Body of pancreas (tissue), 4 donors: ENCODE measurements at places on chromosomes 4 and X.

GRCh38 chrX:24862343-24862742, 153.4 kb downstream of the ARX start:
- DNase-seq = no peak
- H3K27ac ChIP-seq = no peak overlapping the region
- no peaks in the 10 kb centered on the region for H3K27me3 ChIP-seq

DNA sequence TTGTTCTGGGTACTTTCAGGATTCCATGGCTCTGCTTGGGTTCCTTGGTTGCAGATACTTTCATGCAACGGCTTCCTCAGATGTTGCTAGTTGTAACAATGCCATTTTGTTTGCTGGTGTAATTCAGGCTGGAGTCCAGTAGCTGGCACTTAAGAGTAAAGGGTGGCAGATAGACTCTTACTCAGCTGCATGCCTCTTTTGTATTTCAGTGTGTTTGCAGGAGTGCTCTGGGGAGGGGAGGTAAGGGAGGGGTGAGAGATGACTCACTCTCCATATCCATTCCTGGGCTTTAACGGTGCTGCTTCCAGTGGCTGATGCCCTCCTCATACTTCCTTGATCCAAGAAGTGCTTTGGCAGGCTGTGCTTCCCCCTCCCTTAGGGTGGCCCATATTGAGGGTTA, 155.2 kb downstream of the ZNF330 start:
- H3K27me3 ChIP-seq = no peaks in the 10 kb centered on the region
- no peaks in the 10 kb centered on the region for H3K36me3 ChIP-seq
- H3K27ac ChIP-seq = no peak overlapping the region

DNA sequence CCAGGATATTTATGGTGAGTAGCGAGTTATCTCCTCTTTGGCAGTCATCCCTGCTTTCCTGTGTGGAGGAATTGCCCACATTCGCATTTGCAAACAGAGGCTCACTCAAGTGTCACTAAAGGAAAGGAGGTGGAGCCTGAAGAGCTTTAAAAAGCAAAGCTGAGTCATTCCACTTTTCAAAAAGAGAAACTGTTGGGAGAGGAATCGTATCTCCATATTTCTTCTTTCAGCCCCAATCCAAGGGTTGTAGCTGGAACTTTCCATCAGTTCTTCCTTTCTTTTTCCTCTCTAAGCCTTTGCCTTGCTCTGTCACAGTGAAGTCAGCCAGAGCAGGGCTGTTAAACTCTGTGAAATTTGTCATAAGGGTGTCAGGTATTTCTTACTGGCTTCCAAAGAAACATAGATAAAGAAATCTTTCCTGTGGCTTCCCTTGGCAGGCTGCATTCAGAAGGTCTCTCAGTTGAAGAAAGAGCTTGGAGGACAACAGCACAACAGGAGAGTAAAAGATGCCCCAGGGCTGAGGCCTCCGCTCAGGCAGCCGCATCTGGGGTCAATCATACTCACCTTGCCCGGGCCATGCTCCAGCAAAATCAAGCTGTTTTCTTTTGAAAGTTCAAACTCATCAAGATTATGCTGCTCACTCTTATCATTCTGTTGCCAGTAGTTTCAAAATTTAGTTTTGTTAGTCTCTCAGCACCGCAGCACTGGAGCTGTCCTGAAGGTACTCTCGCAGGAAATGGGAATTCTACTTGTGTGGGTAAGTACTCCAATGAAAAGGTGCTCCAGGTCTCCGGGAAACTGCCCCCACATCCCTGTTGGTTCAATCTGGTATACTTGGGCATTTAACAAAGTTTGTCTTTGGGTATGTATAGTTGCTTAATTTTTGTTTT, at the start of gene EGF:
EGF (plus strand) TSS at position 178 of the 890 bp plus-strand sequence; CDS start at position 631, 453 bp downstream.
- no peak for DNase-seq
- H3K4me1 ChIP-seq = peaks cover 10% of the 10 kb centered on the region
- H3K4me3 ChIP-seq = no peak within 1 kb of the TSS
- H3K36me3 ChIP-seq = no peaks in the 10 kb centered on the region
- peak within 1 kb of the TSS; percentile 88 for H3K27ac ChIP-seq

GRCh38 chr4:13427599-13428325, 56.4 kb downstream of the RAB28 start:
- no peak overlapping the region for H3K27ac ChIP-seq
- H3K4me3 ChIP-seq = no peak overlapping the region
- DNase-seq = peak; percentile 9
- no peaks in the 10 kb centered on the region for H3K27me3 ChIP-seq

DNA sequence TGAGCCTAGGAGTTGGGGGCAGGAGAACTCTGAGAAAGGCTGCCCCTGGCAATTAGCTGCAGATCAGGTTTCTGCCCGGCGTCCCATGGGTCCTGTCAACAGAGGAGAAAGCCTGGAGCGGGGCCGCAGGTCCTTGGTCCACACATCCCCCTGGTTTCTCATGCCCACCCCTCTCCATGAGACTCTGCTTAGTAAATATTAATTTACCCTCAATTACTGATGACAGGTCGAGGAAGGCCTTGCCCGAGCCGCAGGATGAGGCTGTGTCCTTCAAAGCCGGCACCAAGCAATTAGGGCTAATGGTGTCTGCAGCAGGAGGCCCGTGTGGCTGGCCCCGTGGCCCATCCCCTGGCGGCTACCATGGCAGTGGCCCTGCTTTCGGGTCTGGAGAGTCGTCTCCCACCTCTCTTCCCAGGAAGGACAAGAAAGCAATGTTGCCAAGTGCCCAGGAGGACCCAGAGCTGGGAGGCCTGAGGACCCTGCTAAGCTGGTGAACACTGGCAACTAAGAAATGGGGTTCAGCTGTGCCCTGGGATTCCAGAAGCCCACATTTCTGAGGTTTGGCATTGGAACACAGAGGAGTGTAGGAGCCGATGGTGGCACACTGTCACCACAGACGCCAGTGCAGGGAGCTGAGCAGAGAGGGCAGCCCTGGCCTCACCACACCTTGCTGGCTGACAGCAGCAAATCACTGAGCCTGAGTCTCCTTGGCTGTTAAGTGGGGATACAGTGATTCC, 114.6 kb downstream of the CPZ start:
- H3K27ac ChIP-seq = no peak overlapping the region
- no peaks in the 10 kb centered on the region for H3K4me1 ChIP-seq
- no peaks in the 10 kb centered on the region for H3K27me3 ChIP-seq
- no peak overlapping the region for H3K4me3 ChIP-seq
- DNase-seq = peak; percentile 5

GRCh38 chr4:48141048-48141447, 7.0 kb upstream of the TXK start:
- no peaks in the 10 kb centered on the region for H3K27me3 ChIP-seq
- H3K4me1 ChIP-seq = no peaks in the 10 kb centered on the region
- no peaks in the 10 kb centered on the region for H3K36me3 ChIP-seq
- no peak overlapping the region for H3K4me3 ChIP-seq

DNA sequence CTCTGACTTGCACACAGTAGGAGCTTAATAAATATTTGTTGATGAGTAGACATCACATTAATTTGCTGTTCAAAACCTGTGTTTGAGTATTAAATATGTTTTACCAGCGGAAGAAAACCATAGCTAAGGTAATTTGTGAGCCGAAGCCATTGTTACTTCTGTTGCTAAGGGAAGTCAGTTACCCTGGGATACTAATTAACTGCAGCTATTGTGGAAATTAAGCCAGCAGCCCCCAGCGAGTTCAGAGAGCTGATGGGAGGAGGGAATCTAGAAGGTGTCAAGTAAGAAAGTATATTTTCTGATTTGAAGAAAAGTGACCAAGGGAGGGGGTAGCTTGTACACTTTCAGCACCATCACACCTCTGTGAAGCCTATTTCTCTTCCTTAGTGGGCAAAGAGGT, 76.7 kb upstream of the IGSF1 start:
- H3K36me3 ChIP-seq = no peaks in the 10 kb centered on the region
- H3K4me1 ChIP-seq = no peaks in the 10 kb centered on the region
- no peak for DNase-seq
- no peaks in the 10 kb centered on the region for H3K27me3 ChIP-seq
- no peak overlapping the region for H3K27ac ChIP-seq

DNA sequence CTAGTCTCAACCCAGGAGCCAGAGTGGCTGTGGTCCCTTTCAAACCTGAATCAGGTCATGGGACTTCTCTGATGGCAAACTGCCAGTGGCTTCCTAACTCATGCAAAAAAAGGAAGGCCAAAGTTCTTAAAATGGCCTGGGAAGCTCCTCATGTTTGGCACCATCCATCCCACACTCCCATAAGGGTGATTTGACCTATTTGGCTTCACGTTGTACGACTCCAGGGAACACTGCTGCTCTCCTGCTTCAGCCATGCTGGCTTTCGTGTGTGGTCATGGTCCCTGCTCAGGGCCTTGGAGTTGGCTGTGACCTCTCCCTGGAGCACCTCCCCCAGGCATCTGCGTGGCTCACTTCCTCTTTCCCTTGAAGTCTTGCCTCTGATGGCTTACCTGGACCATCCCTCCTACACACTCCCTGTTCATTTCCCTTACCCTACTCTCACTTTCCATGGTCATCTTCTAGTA, 12.8 kb upstream of the TMSB4X start:
- H3K27ac ChIP-seq = no peak overlapping the region
- no peaks in the 10 kb centered on the region for H3K27me3 ChIP-seq
- no peak overlapping the region for H3K4me3 ChIP-seq
- no peaks in the 10 kb centered on the region for H3K36me3 ChIP-seq

DNA sequence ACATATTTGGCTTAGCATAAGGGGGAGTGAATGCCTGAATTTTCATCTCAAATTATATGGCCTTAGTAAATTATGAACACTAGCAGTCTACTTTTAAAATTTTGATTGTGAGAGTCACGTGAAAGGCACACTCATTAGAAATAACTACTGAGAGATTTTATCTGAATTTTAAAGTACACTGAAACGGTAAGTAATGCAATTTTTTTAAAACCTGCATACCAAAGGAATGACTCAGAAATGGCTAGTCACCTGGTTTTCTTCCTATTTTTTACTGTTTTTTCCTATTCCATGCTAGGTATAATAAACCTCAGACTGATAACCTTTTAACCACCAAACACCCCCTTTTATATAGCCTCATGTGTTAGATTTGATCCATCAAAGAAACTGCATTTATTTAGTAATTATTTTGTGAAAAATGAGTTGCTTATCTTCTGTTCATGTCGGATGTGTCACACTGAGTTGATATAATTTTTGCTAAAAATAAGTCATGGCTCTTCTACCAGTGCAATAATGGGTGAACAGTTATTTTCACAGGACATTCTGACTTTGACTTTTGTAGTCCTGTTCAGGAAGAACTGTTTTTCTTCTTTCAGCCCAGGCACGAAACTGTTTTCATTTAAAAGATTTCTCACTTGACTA, 40.4 kb downstream of the CPEB2 start:
- no peaks in the 10 kb centered on the region for H3K27me3 ChIP-seq
- H3K36me3 ChIP-seq = no peaks in the 10 kb centered on the region
- peak overlapping the region; percentile 21 for H3K27ac ChIP-seq
- DNase-seq = no peak

DNA sequence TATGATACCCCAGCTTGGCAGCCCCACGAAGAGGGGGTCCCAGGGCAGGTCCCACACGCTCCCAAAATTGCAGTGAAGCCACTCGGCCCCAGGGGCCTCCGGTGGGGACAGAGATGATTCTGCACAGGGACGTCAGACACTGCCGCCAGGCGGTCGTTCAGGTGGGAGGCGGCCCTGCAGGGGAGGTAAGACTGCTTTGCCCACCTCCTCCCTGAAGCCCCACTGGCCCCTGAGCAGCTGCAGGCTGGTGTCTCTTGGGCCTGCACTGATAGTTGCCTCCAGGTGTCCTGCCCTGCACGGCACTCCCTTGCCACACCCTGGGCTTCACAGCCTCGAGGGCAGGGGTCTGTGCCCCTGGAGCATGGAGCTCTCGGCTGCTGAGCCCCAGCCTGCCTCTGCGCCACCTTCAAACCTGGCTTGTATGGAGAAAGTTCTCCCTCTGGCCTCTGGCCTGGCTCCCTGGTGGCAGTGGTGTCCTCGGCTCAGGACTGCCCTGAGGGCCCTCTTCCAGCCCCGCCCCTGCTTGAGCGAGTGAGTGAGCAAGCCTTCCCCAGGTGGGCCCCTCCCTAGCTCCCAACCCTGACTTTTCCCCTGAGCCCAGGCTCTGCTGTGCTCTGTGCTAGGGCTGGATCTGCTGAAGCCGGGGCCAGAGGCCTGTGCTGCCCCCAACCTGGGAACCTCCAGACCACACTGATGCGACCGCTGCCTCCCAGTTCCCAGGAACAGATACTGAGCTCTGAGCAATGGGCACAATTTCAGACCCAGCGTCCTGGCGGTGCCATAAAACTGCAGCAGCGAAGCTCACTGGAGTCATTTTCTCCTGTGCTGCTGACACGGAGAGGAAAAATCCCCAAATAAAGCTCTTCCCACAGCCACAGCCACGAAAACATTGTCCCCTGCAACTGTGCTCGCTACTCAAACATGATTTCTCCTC, 16.1 kb downstream of the ADRA2C start:
- H3K27ac ChIP-seq = no peak overlapping the region
- no peaks in the 10 kb centered on the region for H3K36me3 ChIP-seq
- H3K4me3 ChIP-seq = no peak overlapping the region
- H3K27me3 ChIP-seq = no peaks in the 10 kb centered on the region
- no peak for DNase-seq

- DNase-seq = no peak
Observed at GRCh38 chr4:124304941-124305340, 407.6 kb downstream of the ANKRD50 start.

- H3K36me3 ChIP-seq = no peaks in the 10 kb centered on the region
- H3K4me1 ChIP-seq = peaks cover 4% of the 10 kb centered on the region
- no peak overlapping the region for H3K27ac ChIP-seq
- no peak for DNase-seq
- no peaks in the 10 kb centered on the region for H3K27me3 ChIP-seq
- no peak overlapping the region for H3K4me3 ChIP-seq
Observed at GRCh38 chr4:146273204-146273901, 59.0 kb downstream of the REELD1 start.

DNA sequence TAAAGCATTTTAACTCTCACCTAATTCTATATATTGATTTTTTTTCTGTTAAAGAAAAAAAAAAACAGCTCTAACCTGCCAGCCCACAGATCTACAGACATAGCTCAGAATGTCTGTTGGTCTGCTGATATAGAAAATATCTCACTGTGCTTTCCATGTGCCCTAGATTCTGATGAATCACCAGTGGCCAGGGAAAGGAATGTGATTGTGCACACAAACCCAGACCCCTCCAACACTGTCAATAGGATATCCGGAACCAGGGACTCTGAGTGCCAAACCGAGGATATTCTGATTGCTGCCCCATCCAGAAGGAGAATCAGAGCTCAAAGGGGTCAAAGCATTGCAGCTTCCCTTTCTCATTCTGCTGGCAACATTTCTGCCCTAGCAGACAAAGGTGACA, 12.1 kb upstream of the SCML1 start:
- no peak overlapping the region for H3K27ac ChIP-seq
- peaks cover 5% of the 10 kb centered on the region for H3K4me1 ChIP-seq
- H3K4me3 ChIP-seq = no peak overlapping the region
- DNase-seq = no peak
- H3K36me3 ChIP-seq = no peaks in the 10 kb centered on the region

- H3K4me3 ChIP-seq = no peak overlapping the region
- no peak for DNase-seq
- no peak overlapping the region for H3K27ac ChIP-seq
- H3K4me1 ChIP-seq = no peaks in the 10 kb centered on the region
- H3K36me3 ChIP-seq = no peaks in the 10 kb centered on the region
Observed at GRCh38 chr4:8296491-8296890, 26.9 kb downstream of the HTRA3 start.

GRCh38 chr4:118983293-118983692, 94.6 kb downstream of the SYNPO2 start:
- H3K4me1 ChIP-seq = no peaks in the 10 kb centered on the region
- no peaks in the 10 kb centered on the region for H3K27me3 ChIP-seq
- no peaks in the 10 kb centered on the region for H3K36me3 ChIP-seq
- no peak for DNase-seq
- H3K4me3 ChIP-seq = no peak overlapping the region
